ENCODE measurements at places on chromosomes 1 and 21.
A peak's percentile ranks its signal among the peaks of the same experiment; 100 is the strongest.

DNA sequence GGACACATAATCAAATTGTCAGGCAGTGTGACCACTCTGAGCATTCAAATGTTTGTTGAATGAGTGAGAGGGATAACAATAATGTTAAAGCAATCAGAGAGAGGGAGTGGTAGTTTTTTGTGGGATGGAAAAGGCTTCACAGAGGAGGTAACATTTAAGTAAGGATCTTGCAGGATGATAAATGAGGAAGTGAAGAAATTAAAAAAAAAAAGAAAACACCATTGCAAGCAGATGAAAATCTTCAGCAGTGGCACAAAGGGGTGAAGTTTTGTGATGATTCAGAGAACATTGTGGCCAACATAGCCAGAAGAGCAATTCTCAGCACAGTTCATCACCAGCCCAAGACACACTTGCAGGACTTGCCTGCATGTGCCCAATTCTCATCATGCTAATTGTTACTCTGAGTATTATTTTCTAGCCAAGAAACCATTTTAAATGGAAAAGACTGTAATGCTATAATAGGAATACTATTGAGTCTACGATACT is 35.0 kb downstream of the OVGP1 start:
- no peak for DNase-seq

DNA sequence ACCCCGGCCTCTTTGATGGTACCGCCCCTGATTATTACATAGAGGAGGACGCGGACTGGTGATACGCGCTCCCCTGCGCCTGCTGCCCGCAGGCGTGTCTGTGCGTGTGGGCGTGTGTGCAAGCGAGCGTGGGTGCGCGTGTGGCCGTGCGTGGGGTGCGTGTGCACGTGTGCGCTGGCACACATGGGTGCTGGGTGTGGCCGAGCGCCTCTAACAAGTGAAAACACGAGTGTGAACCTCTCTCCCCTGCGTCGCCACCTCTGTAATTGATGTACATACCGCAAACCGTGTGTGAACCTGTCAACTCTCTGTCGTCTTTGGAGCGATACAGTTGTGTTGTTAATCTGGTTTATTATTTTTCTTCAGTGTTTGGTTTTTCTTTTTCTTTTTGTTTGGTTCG is 87.8 kb upstream of the TMEM51 start:
- DNase-seq = no peak

DNA sequence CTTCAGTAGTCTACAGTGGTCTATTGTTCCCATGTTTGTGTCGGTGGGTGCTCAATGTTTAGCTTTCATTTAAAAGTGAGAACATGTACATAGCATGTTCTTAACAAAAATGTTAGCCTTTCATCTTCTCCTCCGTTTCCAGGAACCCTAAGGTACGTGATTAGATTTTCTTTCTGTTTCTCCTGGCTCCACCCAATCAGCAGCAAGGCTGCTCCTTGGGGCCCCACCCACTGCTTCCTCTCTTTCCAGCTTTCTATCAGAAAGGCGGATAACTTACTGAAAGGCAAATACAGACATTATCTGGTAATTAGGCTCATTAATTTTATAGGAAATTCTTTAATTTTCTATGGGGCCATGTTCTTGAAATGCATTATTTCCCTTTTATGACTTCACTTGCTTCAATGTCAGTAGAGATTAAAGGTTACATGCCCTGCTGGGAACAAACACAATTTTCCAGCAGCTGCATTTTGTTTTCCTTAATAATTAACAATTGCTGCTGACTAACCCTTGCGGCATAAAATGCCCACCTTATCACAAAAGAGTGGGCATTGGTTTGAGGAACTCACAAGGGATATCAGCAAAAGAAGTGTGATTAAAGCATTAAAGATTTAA is 324.9 kb upstream of the SNX7 start:
- no peak for DNase-seq

DNA sequence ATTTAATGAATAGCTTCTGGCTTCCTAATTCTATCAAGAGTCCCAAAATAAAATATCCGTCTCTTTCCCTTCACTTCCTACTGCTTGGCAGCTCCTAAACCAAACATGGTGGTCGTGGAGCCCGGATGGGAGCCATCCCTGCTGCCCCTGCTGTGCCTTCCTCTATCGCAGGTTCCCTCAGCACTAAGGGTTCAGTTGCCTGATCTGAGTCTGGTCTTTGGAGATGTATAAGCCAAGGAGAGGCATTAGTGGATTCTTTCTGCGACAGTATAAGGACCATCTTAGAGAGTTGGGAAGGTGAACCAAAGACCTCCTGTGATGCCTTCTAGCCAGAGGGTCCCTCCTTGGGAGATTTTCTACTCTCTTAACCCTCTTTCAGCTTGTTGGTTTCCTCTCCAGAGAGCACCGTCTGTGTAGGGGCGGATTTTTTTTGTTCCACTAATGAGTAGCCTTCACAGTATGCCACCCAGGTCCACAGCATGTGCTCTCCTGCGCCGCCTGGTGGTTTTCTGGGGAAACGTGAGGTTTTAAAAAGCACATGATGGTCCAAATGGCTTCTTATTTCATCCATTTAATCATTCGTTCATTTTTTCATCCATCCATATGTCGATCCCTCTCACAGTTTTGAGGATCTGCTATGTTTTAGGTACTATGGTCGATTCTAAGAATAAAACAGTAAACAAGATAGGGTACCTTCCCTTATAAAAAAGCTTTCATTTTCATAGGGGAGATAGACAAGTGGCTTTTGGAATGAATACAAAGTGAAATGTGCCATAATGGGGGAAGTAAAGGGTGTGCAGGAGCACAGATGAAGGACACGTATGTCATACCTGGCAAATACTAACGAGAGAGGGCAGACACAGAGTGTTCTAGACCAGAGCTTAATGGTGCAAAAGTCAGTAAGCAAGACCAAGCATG is 71.0 kb downstream of the NFASC start:
- peak; percentile 48 for DNase-seq

GRCh38 chr1:212437179-212437798 is 4.6 kb downstream of the NENF start:
- DNase-seq = no peak

GRCh38 chr1:19814681-19815503 is at the start of gene RNF186:
Gene RNF186 (minus strand): TSS chr1:19815283. CDS start chr1:19815101, 182 bp downstream.
- DNase-seq = peak; percentile 34

DNA sequence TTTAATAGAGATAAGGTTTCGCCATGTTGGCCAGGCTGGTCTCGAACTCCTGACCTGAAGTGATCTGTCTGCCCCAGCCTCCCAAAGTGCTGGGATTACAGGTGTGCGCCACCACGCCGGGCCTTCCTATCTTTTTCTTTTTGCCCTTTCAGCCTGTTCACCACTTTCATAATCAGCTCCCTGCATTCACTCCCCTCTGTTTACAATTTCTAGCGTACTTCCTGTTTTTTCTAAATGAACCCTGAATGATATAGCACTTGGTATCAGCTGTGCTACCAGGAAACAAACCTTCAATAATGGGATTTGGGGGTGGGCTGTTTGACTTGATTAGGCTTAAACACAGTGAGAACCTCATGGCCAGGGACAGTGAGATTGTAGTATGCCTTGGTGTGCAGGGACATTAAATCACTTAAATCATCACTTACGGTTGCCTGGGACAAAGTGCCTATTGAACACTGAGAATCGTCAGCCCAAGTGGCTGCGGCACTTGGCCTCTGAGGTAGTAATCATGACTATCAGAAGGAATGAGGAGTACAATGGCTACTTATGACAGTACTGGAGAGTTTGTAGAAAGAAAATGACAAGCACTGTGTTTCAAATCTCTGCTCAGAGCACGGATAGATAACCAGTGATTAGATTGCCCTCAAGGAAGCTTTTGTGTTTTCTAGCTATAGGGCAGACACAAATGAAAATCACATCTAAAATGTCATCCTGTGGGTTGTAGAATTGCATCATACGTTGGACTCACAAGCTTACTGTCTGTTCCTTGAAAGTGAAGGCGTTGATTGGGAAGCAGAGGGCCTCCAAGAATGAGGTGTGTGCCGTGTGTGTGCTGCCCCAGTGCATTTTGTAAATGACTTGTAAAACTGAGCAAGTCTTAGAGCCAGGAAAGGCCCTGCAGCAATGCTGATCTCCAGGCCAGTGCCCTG is 661.8 kb downstream of the MATN1 start:
- DNase-seq = no peak

Measured in SHP77 (cell line).